ENCODE measurements at places on chromosomes 3 and 15.
A peak's percentile ranks its signal among the peaks of the same experiment; 100 is the strongest.

- no peak for DNase-seq
These were observed 72.5 kb downstream of the GTPBP8 start for GRCh38 chr3:113063126-113063894.

DNA sequence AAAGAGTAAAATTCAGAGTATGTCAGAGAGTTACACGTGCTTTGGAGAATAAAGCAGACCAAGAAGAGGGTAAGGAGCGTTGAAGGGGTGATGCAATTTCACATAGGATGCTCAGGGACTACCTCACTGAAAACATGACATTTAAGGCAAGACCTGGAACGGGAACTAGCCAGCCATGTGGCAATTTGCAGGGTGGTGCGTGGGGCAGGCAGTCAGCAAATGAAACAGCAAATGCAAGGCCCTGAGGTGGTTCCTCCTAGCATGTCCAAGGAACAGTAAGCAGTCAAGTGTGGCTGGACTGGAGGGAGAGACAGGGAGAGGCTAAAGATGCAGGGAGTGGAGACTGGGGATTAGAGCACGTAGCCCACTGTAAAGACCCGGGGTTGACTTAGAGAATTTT is 146.1 kb upstream of the LPP start:
- DNase-seq = no peak

DNA sequence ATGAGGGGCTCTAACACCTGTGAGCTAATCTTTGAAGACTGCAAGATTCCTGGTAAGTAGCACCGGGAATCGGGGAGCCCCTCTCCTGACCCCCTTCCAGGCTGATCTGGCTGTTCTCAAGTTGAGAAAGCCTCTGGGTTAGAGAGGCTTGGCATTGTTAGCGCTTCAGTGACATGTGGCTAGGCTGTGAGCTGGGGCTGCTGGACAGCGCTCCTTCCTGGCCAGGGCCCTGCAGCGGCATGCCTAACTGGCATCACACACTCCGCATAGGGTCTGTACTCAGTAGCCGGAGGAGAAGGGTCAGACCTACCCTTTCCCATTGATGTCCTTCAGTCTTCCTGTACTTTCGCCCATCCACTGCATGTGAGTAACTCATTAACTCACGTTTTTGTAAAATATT is 7.4 kb downstream of the IVD start:
- no peak for DNase-seq

- no peak for DNase-seq
These were observed 59.8 kb upstream of the INSYN1 start for GRCh38 chr15:73812806-73813465.

DNA sequence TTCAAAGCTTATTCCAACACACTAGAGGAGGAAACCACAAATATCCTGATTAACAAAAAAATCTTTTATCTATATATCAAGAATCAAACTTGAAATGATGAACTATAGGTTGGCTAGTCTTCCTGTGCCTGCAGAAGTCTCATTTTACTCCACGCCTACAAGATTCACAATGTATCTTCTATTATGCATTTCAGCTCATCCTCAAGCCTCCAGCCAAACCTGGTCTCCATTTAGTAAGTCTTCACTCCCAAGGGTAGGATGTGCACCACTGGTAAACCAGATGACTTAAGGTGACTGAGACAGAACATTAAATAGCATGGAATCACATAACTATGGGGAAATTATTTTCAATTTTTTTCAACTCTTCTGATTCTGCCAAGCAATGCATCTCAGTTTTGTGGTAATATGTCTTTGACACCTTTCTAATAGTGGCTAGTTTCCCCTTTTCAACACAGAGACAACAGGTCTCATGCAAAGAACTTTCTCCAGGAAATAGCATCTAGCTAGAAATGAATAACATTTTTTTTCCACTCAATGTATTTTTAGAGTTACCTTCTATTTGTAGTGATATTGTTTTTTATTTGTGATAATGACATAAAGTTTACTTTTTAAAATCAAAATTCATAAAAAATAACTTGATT is 166.9 kb downstream of the TNIK start:
- DNase-seq = no peak

DNA sequence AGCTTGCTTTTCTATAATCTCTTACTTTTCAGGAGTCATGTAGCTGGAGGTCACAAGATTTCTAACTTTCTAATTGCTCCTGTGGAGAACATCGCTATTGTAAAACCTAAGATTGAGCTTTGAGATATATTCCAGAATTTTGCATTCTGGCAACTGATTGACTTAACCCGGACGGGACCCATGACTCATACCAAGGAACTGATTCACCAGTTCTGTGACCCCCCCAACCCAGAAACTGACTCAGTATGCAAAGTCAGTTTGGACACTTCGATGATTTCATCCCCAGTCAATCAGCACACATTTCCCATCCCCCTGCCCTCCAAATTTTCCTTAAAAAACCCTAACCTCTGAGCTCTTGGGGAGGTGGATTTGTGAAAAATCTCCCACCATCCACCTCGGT is 396.5 kb upstream of the GBE1 start:
- no peak for DNase-seq

DNA sequence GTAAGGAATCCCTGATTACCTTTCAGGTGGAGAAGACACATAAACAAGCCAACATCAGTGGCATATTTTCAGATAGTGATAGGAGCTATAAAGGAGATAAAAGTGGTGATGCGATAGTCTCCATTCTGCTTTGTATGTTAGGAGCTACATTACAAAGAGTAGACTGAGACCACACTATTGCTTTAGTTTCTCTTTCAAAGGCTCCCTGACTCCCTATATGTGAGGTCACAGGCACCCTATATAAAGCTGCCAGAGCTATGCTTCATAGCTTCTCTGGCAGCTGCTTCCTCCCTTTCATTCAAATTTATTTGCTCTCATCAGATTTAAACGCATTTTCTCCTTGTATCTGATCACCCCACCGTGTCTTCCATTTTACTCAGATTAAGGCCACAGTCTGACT is 466.6 kb downstream of the IL5RA start:
- no peak for DNase-seq

GRCh38 chr3:73484656-73485248 is 140.0 kb downstream of the PDZRN3 start:
- DNase-seq = no peak

GRCh38 chr3:140731440-140732119 is 53.7 kb downstream of the TRIM42 start:
- DNase-seq = no peak

DNA sequence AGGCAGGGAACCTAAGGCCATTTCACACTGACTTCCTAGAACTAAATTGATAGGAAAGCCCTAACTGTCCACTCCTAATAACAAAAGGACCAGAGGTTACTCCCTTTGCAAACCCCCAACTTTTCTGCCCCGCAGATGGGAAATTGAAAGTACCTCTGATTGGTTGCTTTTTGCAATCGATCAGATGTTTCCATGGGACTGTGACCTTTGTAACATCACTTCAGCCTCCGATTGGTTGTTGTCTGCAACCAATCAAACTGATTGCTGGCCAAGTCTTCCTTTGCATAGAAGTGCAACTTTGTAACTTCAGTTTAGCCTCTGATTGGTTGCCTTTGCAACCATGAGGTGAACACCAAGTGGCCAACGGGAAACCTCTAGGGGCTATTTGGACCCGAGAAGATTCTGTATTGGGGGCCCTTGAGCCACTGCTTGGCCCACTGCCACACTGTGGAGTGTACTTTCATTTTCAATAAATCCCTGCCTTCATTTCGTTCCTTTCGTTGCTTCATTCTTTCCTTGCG is 11.3 kb upstream of the KNL1 start:
- no peak for DNase-seq

- no peak for DNase-seq
These were observed 35.0 kb downstream of the RFTN1 start for GRCh38 chr3:16478516-16478915.

DNA sequence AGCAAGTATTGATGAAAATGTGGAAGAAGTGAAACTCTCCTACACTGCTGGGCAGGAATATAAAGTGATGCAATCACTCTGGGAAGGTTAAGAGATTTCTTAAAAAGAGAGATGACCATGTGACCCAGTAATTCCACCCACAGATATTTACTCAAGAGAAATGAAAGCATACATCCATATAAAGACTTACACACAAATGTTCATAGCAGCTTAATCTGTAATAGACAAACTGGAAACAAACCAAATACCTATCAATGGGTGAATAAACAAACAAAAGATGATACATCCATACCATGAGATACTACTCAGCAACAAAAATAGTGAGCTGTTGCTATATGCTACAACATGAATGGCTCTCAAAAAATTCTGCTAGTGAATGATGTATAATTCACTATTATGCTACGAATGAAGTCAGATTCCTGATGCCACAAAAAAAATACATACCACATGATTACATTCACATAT is 463.3 kb downstream of the MAGI1 start:
- DNase-seq = no peak

GRCh38 chr3:132034486-132035464 is at the start of gene CPNE4:
Gene CPNE4, minus strand, starts transcription at chr3:132035014.
- peak; percentile 80 for DNase-seq

- DNase-seq = no peak
These were observed 3.4 kb downstream of the PPM1M start for GRCh38 chr3:52248816-52249547.

DNA sequence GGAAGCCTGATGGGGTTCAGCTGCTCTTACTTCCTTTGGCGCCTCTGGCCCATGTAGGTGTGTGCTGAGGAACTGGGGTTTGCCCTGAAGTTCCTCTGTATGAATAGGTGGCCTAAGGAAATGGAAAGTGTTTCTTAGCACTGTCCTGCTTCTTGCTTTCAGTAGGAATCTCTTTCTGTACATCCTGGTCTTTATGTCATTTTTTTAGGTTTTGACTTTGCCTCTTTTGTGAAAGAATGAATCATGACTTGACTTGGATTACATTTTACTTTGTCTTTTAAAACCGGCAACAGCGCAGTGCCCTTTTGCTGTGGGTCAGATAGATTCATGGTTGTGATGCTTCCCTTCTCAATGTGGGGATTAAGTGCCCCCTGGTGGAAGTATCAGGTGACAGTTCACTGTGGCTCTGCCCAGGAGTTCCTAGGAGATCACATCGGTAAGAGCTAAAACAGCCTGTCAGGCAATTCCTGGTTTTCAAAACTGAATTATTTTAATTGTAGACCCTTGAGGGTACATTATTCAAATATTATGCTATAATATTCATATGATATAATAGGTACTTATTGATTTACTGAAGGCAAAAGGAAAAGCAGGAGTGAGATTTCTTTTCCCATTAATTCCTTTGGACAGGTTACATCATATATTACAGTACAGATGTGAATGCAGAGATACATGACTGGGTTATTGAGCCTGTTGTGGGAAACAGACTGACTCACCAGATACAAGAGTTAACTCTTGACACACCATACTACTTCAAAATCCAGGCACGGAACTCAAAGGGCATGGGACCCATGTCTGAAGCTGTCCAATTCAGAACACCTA is 95.4 kb downstream of the HCN4 start:
- peak; percentile 35 for DNase-seq

DNA sequence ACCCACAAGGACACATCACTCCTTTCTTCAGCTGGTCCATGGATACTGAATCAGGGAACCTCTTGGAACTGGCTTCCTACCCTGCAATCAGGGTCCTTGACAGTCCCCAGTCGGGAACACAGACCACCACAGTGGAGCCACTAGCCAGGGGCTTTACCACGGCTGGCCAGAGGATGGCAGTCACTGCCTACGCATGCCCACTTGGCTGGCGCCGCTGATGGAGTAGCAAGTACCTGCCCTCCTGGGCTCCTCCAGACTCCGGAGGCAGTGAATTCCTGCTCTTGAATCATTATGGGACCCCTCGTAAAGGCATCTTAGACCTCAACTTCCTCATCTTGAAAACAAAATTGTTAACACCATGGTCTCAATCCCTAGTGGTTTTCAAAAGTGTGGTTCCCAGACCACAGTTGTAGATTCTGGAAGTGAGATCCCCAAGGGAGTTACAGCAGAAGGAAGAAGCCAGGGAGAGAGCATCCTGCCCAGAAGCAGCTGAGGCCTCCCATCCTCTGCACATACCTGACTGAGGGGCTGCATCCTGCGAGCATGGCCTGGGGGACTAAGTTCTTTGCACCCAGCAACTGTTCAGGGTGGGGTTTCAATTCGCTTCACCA is 9.1 kb upstream of the SKIC8 start:
- DNase-seq = peak; percentile 72

DNA sequence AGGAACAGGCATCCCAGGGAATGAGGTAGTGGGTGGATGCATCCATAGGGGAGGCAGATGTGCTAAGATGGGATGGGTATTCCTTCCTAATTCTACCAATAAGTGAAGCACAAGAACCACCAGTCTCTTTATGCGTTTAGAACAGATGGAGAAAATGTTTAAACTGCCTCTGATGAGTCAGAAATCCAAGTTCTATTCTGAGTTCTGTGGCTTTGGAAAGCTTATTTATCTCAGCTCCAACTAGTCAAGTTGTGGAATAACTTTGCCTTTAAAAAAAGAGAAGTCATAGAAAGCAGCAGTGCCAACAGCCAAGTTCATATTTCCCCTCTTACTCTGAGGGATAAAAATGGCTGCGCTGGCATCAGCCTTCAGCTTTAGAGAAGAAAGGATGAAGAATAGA is 761.7 kb downstream of the IGSF11 start:
- no peak for DNase-seq

DNA sequence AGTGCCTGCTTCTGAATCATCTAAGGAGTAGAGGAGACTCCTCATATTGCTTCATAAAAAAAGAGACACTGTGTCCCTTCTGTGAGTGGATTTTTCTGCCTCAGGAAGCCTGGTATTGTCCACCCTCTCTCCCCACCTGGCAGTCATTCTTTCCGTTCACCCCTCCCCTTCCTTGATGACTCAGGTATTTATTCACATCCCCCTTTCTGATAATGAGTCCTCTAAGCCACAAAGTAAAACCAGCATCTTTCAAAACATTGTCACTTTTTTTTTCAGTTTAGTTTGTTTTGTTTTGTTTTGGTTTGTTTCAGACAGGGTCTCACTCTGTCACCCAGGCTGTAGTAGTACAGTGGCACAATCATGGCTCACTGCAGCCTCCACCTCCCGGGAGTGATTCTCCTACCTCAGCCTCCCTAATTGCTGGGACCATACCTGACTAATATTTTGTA is 65.2 kb upstream of the UBE2E1 start:
- peak; percentile 45 for DNase-seq

DNA sequence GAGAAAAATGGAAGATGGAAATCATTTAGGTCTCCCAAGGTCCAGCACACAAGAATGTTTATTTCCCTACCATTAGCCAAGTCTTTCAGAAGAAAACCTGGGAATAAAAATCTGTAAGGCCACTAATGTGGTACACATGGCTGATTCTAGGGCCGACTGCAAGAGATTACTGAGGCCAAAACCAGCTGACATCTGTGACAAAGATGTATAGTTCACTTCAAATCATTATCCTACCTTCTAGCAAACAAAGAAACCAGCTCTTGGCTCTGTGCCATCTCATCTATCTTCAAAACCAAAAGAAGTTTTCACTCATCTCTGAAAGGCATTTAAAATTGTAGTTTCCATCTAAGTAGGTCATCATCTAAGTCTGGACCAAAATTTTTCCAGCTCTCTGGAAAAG is 43.9 kb downstream of the ERC2 start:
- no peak for DNase-seq

- DNase-seq = no peak
These were observed 176.9 kb upstream of the SOX2 start for GRCh38 chr3:181534781-181535221.

GRCh38 chr15:88450125-88450798 is 16.9 kb downstream of the MRPL46 start:
- DNase-seq = peak; percentile 84

GRCh38 chr15:32909431-32909830 is 191.6 kb downstream of the GREM1 start:
- DNase-seq = no peak
